CD14-positive monocyte (primary cell): ENCODE measurements at places on chromosomes 12 and 14.

DNA sequence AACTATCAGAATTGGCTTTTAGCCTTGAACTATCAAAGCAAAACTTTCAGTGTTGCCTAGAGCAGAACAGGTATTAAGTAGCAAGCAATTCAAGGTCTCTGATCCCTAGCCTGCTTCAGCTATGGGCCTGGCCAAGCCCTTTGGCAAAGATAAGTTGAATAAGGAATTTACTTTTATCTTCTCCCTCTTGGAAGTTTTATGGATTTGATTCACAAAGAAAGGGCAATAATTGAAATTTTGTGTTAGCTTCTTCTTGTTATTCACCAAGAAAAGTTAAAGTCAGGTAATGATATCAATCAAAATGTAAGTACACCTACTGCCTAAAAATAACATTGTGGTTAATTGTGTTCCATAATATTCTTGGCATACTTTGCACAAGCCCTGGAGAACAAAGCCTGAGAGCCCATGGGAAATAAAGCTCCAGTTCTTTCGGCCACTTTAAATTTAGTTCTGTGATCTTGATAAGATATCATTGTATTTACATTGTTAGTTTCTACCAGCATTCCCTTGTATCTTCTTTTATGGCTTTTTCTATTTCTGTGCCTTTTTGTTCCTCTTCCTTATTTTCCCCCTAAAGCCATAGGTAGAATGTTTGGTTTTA, 158.0 kb downstream of the RAD51B start:
- DNase-seq: no peak

DNA sequence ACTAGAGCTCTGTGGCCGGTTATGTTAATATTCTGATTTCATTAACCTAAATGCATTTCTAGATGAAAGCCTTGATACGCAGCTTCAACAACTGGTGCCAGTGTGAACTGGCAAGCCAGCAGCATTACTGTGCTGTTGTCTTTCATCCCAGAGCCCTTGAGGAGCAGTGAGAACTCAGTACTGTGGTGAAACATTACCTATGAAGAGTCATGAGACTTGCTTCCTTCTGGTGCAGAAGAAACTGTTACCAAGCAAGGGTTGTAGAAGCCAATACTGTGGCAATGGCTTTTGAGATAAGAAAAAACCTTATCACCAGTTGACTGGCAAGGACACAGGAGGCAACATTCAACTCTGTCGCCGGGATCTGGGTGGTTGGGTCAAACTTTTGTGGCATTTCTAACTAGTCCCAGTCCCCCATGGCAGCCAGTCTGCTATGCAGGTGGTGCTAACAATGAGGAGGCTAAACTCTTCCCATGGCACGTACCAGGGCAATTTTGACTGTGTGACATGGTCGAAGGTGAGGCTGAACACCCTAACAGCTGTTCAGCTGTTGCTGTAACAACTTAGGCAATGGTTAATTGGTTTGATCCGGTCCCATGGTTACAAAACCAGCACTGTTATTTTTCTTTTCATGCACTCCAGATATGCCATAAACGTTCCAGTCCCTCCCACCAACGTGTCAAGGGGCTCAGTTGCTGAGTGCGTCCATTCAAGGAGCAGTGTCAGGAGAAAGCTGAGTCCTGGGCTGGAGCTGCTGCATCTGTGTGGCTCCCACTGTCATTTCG, 12.6 kb upstream of the LGALS3 start:
- DNase-seq: peak; percentile 45

GRCh38 chr12:113057565-113058485, 1.3 kb downstream of the DTX1 start:
- DNase-seq: no peak

GRCh38 chr14:73627151-73627558, 14.8 kb downstream of the ACOT6 start:
- DNase-seq: peak; percentile 13

DNA sequence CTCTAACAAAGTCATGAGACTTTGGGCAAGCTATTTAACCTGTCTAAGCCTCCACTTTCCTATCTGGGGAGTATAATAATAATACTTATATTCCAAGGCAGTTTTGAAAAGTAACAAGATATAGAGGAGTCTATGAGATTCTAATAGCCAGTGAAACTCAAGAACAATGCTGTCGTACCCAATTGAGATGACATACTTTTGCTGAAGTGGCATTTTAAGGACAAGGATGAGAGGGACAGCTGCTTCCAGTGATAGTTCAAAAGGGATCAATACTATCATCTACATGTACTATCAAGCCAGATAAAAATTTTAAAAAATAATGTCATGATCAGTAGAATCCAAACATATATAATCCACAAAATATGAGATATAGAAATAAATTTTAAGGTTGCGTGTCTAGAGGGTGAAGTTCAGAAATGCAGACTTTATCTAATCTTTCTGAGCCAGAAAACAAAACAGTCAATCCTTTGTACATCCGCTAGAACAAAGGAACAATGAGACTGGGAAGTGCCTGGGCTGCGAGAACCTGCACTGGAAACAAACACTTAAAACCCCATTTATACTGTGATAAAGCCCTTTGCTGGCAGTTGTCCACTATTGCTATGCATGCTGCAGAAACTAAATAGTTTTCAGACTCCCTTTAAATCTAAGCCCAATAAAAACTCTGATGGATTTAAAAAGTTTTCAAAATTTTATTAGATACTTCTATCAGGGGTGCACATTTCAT, 38.6 kb downstream of the PTPRB start:
- no peak for DNase-seq

DNA sequence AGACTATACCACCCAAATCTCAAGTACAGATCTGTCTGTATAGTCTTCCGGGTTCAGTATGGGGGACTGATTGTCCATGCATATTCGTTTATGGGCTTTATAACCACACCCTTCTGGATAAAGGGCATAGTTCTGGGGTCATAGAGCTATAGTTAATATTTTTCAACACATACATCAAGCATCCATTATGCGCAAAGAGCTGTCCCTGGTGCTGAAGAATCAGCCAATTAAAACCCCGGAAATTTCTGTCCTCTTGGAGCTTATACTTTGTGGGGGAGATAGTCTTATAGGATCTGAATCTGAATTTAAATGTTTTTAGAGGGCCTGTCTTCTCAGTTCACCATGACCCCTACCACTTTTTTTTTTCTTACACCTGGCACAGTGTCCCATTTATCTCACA, 256.7 kb downstream of the SUDS3 start:
- DNase-seq: no peak

DNA sequence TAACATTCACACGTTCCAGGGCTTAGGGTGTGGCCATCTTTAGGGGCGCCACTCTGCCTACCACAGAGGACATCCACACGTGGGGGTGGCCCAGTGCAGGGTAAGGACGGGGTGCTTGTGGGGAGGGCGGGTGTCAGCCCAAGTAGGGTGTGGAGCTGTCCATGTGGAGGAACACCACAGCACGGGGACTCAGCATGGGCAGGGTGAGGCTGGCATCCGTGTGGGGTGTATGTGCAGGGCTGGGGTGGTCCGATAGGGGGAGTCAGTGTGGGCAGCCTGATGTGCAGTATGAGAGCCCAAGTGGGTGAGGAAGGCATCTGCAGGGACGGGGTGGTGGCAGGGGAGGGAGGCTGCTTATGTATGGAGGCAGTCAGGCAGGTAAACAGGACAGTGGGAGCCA, 17.7 kb downstream of the PSMC1 start:
- DNase-seq: no peak

DNA sequence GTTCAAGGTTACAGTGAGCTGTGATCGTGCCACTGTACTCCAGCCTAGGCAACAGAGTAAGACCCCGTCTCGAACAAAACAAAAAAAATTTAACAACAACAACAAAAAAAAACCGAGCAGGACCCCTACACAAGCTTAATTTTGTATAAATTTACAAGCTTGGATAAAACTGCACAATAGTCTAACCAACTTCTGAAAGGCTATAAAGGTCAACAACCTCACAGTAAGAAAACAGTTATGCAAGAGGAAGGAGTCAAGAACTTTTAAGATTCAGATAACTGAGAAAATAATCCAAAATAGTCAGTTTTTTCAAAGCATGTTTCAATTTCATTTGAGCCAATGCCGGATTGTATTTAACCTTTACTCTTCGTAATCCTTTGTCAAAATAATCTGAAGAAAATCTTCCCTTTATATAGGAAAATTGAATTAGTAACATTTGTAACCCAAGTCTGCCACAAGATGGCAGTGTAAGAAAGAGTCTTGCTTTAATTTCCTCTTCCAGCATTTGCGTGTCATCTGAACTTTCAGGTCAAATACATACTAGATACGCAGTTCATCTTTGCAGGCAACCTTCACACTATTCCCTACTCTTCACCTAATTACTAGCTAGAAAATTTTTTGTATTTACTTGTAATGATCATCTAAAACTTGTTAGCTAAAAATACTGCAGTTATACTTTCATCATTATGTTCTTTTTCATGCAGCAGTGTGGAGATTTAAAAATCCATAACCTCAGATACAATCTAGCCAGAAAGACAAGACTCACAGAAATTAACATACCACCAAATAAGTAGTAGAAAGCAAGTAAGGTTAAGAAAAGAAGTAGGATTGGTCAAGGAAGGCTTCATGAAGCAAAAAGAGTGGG, 5.8 kb downstream of the CCNB1IP1 start:
- DNase-seq: peak; percentile 61

DNA sequence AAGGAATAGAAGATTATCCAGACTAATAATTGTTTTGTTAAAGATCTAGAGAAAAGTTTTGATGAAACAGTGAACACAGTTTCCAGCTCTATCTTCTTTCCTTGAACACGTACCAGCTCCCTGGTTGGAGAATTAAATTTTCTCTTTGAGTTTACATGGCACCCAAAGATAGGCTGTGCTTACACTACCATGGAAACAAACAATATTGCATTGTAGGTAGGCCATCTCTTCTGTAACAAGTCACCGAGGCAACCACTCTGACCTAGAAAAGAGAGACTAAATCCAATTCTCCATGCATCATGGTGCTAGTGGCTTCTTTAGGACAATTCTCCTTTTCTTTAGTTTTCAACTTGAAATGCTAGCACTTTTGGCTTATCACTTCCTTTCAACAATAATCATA, 9.9 kb downstream of the BMAL2 start:
- no peak for DNase-seq

DNA sequence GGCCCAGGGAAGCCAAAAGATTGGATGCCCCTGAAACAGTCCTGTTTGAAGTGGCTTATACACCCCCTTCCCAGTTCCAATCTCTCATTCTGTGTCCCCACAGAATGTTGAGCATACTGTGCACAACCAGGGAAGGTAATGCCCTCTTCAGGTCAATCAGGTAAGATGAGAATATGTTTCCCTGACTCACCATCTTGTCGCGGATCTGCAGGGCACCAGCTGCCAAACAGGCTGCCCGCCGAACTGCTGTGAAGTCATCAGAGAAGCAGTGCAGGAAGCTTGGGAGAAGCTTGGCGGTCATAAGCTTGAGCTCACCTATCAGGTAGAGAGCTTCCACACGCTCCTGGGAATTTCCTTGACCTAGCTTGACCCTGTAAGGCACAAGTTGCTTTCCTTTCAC, 9.6 kb downstream of the RIOX1 start:
- no peak for DNase-seq

DNA sequence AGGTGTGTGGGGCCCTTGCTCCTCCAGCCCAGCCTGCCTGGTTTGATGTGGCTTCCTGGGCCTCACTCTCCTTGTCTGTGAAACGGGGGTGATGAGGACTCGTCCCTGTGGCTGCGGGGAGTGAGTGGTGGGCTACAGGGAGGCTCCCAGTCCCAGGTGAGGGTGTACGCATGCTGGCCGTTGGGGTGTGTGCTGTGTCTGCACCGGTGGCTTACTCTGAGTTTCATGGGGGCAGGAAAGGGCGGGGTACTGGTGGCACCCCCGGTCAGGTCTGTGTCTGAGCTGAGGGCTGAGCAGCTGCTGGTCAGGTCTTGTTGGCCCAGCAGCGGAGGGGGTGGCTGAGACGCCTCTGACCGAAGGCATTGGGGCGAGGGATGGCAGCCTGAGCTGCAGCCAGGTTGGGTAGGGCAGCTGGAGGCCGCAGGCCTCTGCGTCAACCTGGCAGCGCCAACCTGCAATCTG, 11.2 kb downstream of the ULK1 start:
- no peak for DNase-seq

- DNase-seq: no peak
Observed at GRCh38 chr12:105245291-105245690, 9.3 kb upstream of the APPL2 start.

DNA sequence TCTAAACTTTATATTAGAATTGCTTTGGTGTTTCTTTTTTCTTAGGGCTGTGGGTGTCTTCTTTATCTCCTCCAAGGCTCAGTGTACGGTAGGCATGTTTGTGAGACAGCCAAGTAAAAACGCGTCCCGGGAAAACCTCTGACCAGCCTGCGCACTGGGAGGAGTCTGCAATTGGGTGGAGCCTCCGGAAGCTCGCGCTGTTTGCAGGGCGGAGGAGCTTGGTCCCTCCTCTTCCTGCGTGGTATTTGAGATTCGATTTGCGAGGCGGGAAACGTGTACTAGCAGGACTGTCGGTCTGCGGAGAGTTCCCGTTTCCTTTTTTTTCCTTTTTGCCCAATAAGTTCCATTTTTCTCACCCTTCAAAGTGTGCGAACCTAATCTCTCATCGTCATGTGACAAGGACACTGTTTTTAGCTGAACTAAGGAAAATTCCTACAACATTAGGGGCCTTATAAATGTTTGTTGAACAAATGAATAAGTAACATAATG, 182.1 kb upstream of the OTX2 start:
- no peak for DNase-seq

GRCh38 chr12:78651755-78652154, 212.8 kb upstream of the SYT1 start:
- DNase-seq: no peak

DNA sequence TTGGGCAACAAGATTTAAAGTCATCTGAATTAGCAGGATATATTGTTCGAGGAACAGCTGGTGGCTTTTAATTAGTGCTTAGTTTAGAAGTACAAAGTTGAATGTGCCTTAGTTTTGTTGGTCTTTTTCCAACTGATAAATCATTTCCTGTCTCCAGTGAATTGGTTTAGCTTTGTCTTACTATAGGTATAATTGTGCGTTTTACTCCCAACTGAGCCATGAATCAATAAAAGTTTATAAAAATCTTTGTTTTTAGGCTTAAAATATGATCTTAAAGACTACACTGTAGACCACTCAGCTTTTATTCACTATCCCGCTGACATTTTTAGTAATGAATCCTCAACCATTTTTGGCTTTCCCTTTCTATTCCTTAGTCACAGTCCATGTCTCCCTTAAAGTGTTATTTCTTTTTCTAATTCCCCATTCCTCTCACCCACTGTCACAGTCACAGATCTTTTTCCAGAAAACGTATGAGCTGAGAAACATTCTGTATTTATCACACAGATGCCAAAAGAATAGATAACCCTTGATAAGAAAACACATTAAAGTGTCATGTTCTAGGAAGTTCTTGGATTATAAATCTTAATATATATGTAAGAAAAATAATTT, 34.0 kb upstream of the ALG10 start:
- DNase-seq: no peak
